ENCODE measurements at places on chromosomes 2 and 18.

DNA sequence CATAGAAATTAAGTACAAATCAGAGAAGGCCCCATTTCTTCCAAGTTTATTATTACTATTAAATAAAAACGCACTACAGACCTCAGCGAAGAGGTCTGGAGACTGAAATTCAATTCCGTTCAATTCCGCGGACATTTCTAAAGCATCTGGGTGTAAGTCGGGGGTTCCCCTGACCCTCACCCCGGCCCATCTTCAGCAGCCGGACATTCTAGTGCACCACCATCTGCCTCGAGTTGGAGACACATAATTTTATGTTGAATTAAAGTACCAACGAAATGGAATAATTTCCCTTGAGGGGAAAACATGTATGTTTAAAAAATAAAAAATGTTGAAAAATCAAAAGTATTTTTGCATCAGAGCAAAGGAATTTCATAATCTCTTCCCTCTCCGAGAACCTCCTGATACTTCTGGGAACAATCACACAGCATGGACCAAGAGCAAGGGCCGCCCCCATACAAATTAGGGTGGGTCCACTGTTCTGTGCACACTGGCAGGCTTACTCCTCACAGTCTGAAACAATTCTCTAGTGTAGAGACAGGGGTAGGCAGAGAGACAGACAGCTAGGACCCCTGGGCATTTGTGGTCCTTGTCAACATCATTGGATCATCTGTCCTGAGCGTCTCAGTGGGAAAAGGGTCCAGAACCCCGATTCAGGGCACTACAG, 29.3 kb downstream of the MBP start:
- DNase-seq: no peak

DNA sequence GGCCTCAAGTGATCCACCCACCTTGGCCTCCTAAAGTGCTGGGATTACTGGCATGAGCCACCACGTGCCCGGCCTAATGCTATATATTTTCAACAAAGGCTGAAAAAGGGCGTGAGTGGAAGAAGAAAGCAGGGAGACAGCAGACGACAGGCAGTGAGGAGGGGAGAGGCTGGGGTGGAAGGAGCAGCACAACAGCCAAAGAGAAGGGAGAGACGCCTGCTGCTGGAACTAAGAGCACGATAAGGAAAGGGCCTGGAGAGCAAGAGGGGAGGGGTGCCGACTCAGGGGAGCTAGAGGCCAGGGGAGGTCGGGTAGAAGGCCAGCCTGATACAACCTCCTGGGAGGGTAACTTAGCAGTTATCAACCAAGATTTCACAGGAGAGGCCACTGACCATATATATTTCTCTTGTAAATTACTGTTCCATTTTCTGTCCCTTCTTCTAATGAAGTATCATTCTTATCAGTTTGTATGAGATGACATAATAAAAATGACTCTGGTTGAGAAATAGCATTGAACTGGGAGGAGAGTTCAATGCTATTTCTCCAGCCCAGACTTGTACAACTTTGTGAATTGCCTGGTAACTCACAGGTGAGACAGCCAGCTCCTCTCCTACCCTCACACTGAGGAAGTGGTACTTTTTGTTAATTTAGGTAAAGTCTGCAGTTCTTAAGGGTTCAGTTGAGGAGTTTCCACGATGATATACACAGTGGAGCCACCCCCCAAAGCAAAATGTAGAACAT, 5.8 kb upstream of the RNU4ATAC start:
- no peak for DNase-seq

DNA sequence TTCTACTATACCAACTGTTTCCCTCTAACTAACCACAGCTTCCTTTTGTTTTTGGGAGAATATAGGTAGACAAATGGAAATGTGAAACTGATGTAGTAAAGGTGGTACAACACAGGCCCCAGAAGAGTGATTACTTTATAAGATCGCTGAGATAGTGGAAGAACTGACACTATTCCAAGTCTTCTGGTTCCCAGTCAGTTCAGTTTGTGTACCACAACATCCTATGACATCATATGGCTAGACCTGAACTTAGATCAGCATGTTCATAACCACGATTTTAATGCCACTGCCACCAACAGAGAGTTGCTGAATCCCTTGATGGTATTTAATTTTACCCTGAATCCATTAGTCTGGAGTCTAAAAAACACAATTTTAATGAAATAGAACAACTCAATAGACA, 328.9 kb downstream of the GPD2 start:
- no peak for DNase-seq

GRCh38 chr18:59142274-59142673, 2.6 kb downstream of the SEC11C start:
- no peak for DNase-seq

GRCh38 chr2:45812011-45812500, 160.6 kb downstream of the PRKCE start:
- no peak for DNase-seq

DNA sequence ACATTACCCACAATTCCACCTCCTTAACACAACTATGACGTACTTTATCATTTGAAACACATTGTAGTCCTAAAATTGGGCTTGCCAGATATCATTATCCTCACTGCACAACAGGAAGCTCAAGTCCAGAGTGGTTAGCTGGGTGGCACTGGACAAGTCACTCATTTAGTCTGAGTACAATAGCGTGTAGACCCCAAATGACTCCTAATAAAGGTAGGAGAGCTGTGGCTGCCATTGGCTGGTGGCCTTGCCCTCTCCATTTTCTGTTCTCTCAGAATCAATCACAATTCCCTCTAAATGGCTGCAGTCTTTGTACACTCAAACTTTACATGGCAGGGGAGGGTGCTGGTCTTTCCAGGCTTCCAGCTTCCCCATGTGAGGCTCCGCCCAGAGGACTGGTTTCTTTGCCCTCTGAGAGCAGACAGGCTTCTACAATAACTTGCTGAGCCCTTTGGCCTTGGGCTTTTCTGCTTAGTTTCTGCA, 11.7 kb downstream of the PSTPIP2 start:
- no peak for DNase-seq

- no peak for DNase-seq
Observed at GRCh38 chr2:232250246-232251175, 128.0 kb upstream of the ALPP start.

GRCh38 chr18:49884959-49885358, 71.6 kb upstream of the ACAA2 start:
- no peak for DNase-seq

- no peak for DNase-seq
Observed at GRCh38 chr2:2180446-2180845, 150.6 kb downstream of the MYT1L start.

GRCh38 chr2:279366-279765, 8.5 kb downstream of the ALKAL2 start:
- no peak for DNase-seq

- DNase-seq: peak; percentile 38
Observed at GRCh38 chr2:72924353-72925240, 7.3 kb downstream of the EMX1 start.

- DNase-seq: no peak
Observed at GRCh38 chr18:37422596-37422995, 143.0 kb downstream of the CELF4 start.

DNA sequence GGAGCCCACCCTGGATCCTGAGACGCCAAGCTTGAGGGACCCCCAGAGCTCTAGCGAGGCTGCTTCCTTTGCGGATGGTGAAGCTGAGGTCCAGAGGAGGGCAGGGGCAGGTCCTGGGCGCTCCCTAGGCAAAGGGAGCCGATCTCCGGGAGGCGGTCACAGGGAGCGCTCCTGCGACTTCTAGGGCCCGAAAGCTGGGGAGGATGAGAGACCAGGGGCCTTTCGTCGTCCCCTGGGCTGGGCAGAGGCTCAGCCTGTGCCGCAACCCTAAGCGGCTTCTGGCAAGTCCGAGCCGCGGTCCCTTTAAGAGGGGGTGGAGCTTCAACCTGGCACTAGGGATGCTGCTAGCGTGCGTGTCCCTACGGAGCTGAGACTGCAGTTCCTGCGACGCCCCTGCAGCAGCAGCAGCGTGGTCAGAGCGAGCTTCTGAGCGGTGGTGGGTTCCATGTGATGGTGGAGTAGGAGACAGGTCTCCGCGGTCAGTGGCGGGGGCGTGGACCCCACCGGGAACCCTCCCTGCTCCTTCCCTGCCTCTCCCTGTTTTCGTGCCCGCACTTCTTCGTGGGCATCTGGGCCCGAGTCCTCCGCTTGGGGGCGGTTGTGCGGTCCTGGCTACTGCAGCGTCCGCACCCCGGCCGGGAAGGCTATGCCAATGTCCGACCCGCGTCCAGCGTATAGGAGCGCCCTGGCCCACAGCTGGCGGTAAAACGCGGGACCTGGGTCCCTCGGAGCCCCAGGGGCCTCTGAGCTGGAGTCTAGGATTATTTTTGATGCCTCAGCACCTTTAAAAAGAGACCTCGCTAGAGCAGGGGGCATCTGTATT, 154.6 kb downstream of the CCDC74A start:
- peak; percentile 84 for DNase-seq

GRCh38 chr18:51195086-51195450, 2.4 kb downstream of the MEX3C start:
- DNase-seq: no peak

DNA sequence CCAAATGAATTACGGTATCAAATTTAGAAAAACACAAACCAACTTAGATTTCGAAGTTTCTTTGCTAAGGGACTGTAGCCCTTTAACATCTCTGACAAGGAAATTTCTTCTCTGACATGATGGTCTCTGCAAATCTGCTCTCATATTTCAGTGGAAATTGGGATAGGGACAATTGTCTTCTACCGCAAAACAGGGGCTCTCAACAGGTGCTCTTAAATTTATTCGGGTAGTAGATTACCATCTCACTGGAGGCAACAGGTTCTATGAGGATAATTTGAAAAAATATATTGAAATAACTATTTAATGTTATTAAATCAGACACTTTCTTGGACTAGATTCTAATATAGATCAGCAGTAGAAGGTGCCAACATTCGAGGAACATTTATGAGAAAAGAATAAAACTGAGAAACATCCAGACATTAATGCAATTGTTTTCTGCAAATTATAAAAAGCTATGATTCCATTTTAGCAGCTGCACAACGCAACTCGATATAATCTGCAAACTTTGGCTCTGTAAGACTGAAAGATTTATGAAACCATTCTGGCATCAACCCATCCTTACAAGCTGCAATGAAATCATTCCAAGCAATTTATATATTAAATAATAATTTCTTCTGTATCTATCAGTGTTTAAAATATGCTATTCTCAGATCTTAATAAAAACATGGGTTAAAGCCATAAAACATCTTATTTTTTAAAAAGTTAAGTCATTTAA, 10.0 kb upstream of the BCL2 start:
- no peak for DNase-seq

GRCh38 chr18:11307716-11308115, 158.3 kb upstream of the PIEZO2 start:
- DNase-seq: no peak

GRCh38 chr18:336713-337112, 68.9 kb upstream of the THOC1 start:
- DNase-seq: no peak

DNA sequence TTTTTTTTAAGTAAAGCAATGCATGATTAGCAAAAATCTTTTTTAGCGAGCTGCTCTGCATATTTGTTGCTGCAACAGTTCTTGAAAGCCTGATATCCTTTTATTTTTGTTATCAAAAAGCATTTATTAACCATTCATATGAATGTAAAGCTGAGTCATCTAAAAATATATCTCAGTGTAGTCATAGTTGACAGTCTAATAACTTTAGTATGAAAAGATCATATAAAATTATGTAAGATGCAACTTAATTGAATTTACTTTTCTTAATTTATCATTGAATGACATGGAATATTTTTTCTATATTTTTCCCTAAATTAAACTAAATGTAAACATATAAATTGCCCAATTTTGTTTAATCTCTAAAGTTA, 8.5 kb downstream of the UGP2 start:
- DNase-seq: no peak

DNA sequence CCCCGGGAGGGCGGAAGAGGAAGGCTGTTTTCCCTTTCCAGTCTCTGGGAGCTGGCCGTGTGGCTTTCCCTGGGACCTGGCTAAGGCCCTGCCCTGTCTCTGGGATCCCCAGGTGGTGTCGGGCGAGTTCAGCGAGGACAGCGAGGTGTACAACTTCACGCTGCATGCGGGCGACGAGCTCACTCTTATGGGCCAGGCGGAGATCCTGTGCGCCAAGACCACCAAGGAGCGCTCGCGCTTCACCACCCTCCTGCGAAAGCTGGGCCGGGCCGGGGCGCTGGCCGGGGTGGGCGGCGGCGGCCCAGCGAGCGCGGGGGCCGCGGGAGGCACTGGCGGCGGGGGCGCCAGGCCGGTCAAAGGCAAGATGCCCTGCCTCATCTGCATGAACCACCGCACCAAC, 11.2 kb downstream of the GAREM2 start:
- no peak for DNase-seq

DNA sequence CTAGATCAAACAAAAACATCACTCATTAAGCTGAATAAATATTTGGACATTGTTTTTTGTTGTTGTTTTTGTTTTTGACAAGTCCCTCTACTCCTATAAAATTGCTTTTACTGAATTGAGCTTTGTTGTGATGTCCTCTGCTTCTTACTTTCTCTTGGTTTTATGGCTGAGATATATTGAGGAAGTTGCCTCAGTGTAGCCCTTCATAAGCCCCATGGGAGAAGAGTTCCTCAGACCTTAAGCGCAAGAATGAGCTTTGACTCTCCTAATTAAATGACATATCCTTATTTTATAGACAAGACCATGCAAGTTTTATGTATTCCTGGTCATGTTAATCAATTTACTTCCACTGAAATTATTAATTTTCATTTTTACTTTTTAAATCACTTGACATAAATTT, 54.9 kb downstream of the CERKL start:
- DNase-seq: no peak

- no peak for DNase-seq
Observed at GRCh38 chr2:120985997-120986651, 250.5 kb downstream of the GLI2 start.

GRCh38 chr2:185291035-185291647, 447.5 kb upstream of the FSIP2 start:
- peak; percentile 52 for DNase-seq

DNA sequence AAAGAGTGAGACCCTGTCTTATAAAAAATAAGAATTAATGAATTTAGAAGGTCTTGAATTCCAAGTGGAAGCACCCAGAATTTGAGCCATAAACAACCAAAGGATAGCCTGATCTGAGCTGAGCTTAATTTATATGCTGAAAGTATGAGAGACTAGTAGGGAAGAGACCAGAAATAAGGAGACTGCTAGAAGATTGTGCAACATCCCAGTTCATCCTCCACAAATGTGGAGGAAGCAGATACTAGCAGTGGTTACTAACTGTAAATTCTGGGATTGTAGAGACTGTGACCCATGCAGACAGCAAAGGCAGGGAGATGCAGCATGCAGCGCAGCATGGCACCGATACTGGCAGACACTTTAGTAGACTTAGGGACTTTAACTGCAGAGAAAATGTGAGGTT, 1.5 kb upstream of the SULT1C2 start:
- no peak for DNase-seq

- no peak for DNase-seq
Observed at GRCh38 chr2:135825550-135826176, 11.3 kb downstream of the LCT start.

- no peak for DNase-seq
Observed at GRCh38 chr2:8257502-8257901, 424.4 kb upstream of the ID2 start.

DNA sequence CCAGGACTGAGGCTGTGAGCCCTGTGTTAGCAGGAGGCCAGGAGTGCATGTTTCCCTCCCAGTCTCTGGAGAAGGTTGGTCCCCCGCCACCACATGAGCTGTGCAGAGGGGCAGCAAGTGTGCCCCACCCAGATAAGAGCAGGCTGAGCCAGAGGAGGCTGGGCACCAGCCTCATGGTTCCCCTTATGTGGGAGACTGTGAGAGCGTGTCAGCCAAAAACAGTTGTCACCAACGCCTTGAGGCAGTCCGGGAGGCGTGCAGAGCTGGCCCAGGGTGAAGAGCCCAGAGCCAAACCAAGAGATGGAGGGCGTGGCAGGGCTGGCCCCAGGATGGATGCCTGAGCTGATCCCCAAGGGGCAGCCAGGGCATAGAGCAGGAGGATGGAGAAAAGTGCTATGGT, 128.7 kb upstream of the GLI2 start:
- no peak for DNase-seq
